Activated T-helper 2 cell treated with anti-CD3 and anti-CD28 coated beads, Interferon-gamma antibody, Interleukin-2, Interleukin-4, amounts not matched to agents 10 μg/mL and 5 μg/mL and 100 μg/mL, durations not matched to agents 14 hours and 24 hours and 36 hours (primary cell): ENCODE measurements at places on chromosomes 1 and 21.
A peak's percentile ranks its signal among the peaks of the same experiment; 100 is the strongest.

DNA sequence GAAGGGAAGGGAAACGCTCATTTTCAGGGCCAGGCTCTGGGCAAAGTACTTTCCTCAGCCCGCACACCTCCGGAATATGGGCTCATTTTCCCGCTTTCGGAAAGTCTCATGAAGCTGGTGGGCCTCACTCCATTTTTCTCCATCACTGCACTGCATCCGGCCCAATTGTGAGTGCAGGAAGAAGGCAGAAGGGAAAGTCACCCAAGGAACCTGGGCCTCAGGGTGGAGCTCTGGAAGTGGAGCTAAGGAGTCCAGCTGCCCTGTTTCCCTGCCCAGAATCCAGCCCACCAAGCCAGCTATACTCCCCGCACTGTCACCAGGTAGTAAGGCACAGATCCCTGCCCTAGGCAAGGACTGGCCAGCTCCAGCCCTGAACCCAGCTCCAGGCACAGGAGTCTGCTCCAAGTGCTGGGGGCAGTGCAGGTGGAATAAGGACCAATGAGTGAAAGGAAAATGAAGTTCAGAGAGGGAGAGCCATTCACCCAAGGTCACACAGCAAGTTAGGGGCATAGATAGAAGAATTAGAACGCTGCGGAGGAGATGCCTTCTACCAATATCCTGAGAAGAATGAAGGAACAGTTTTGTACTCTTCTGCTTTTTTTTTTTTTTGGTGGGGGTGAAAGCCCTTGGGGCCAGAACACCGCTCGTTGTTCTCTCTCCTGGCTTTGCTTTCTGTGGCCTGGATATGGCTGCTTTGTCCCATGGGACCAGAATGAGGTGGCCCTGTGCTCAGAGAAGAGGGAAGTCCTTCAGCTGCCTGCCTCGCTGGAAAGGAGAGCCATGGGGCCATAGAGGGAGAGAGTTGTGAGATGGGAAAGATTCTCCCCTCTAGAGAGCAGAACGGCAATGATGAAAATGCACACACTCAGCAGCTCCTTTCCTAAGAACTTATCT is 10.0 kb downstream of the LRP8 start:
- DNase-seq = no peak

DNA sequence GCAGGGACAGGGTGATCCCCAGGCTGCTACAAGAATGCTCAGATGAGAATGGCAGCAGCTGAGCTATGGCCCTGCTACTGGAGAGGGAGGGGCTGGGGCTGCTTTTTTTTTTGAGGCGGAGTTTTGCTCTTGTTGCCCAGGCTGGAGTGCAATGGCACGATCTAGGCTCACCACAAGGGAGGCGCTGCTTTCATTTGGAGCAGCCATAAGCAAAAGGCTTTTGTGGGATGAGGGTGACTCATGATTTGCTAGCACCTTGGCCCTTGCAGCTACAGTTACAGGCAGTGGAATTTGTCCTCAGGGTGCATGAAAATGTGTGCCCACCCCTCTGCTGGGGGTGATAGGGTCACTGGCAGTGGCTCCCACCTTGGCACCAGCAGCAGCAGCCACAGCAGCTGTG is 32.4 kb upstream of the CYP4A22 start:
- DNase-seq = no peak

DNA sequence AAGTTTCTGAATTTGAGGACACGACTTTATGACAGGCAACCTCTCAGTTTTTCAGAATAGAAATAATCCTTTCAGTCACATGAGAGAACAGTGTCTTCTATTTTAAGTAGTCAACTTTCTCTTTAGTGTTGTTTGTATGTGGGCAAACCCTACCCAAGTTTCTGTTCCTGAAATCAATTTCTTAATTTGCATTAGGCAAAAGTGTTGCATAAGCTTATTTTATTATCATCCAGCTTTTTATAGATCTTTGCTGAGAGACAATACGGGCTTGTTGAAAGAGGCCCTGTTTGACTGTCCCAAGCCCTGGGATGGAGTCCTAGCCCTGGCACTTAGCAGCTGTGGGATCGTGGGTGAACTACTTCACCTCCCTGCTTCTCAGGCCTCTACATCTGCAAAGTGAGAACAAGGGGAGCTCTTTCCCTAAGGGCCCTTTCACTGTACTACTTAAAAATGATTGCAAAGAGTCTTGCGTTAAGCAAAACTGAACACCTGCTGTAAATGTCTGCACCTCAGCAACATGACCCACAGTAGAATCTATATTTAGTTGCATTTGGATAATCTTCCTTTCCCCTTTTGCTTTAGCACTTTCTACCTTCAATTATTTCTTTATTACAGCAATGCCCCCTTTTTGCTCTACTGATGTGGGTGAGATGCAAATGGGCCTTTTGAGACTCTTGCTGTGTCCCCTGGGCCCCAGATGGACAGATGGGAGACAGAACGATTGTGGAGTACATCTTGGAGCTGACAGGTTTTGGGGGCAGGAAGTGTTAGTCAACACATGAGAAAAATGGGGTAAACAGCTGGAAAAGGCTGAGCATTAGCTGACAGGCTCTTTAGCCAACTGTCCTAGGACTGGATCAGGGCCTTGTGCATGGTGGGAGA is 41.0 kb upstream of the SCAF4 start:
- DNase-seq = no peak

DNA sequence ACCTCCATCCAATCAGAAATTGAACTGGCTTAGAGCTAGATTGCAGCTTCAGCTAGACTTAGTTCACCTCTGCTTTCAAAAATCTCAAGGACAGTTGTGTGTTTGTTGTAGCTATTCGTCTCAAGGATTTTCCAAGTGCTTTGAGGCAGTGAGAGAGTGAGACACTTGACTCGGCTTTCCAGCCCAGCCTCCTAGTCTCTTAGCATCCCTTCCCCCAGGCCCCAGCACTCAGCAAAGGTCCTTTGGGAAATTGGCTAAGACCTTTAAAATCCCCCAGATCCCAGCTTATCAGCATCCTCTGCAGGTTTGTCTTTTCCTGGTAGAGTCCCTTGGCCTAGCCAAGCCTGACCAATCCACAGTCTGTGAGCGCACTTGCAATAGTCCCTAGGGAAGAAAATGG is 47.9 kb upstream of the PROX1 start:
- DNase-seq = no peak

- DNase-seq = no peak
Measured at GRCh38 chr1:112540226-112540794, 31.5 kb downstream of the WNT2B start.

- no peak for DNase-seq
Measured at GRCh38 chr1:58732087-58732775, 32.4 kb upstream of the MYSM1 start.

- peak; percentile 41 for DNase-seq
Measured at GRCh38 chr21:34967509-34968289, 81.4 kb downstream of the RUNX1 start.

GRCh38 chr1:116224111-116224510 is 112.9 kb downstream of the MAB21L3 start:
- DNase-seq = no peak

DNA sequence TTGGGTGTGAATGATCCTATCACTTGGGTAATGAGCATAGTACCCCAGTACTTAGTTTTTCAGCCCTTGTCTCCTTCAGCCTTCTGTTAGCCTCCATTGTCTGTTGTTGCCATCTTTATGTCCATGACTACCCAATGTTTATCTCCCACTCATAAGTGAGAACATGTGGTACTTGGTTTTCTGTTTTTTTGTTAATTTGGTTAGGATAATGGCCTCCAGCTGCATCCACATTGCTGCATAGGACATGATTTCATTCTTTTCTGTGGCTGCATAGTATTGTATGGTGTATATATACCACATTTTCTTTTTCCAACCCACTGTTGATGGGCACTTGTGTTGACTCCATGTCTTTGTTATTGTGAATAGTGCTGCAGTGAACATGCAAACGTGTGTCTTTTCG is 39.6 kb upstream of the GPR52 start:
- DNase-seq = no peak

DNA sequence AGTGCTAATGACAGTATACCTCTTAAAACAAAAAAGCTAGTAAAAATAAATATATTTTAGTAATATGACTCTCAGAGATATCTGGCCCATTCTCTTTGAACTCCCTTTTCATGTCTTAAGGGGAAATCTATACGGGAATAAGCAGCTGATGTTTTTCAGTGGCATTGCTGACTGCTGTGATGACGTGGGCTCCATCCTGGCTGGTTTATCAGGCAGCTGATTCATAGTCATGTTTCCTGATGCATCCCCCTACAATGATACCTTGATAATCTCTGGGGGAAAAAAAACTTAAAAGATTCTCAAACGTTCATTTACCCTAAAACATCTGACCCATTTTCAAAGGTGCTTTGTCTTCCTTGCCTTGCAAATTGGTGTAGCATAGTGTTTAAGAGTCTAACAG is 53.8 kb downstream of the ABCA4 start:
- no peak for DNase-seq

DNA sequence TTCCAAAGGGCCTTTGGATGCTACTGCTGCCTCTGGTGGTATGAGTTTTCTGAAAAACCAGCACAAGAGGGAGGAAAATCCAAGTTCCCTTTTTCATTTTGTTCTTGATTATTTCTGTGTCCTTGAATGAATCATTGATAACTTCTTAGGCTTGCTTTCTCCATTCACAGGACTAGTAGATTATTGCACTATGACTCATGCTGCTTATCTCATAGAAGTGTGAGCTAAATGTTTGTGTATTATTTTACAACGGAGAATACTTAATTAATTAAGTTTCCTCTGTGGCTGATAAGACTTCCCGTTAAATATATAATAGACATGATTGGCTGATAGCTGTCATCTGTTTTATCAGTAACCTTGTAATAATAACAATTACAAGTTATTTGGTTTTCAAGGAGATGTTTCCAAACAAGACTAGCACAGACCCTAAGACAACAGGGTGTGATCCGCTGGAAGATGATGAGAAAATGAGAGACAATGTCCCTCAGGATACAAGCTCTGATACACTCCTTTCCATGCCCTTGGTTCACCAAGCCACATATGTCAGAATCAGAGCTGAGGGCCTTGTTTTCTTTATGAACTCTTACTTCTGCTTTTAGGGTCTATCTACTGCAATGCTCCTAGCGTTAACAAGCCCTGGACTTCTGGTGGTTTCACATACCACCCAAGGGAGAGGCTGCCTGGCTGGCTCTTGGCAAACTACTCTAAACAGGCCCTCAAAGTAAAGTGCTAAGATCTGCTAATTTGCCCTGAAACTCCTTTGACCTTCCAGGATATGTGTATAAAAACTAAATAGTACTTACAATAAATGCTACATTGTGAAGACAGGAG is 1078.3 kb downstream of the TTLL7 start:
- DNase-seq = no peak

GRCh38 chr21:38267136-38267755 is 10.5 kb downstream of the KCNJ15 start:
- no peak for DNase-seq

GRCh38 chr1:165344198-165344597 is 12.3 kb downstream of the LMX1A start:
- no peak for DNase-seq

DNA sequence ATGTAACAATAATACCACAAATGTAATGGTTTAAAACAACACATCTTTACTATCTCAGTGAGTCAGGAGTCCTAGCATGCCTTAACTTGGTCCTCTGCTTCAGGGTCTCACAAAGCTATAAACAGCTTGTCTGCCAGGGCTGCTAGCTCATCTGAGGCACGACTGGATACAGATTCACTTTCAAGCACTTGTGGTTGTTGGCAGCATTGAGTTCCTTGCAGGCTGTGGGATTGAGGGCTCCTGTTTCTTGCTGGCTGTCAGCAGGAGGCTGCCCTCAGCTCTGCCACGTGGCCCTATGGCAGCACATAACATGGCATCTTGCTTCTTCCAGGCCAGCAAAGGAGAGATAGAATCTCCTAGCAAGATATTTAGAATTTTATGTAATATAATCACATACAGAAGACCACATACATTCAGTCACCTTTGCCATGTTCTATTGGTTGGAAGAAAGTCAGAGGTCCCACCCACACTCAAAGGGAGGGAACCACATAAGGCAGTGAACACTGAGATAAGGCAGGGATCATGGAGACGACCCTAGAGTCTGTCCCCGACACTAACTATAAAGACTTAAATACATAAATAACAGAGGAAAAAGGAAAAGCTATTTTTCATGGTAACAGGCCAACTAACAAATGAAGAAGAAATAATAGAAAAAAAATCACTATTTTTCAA is 18.9 kb upstream of the IPP start:
- DNase-seq = no peak

DNA sequence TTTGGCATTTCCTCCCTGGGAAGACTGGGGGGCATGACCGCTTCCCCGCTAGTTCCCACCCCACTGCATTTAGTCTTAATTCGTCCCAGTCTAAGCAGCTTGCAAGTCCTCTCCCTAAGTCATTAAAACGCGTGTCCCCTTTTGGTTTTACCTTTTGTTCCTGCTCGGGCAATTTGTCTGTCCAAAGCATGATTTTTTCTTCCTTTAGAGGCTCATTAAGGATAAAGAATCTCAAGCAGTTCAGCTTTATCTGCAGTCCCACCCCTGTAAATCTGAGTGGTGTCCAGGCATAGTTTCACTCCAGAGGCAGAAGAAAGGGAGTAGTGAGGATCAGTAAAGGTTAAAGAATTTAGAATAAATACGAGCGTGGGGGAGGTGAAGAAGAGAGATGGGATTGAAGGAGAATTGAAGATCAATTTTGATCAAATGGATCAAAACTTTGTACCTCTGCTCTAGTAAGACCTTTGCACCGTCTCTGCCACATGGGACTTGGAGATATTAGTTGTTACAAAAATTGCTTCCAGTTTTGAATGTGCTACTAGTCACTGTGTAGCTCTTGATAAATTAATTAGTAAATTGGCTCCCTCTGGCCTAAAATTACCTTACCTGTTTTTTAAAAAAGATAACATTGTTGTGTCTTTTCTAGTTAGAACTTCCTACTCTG is 989 bp upstream of the ETV3 start:
- DNase-seq = no peak

GRCh38 chr1:43970502-43970901 is 692 bp downstream of the DPH2 start:
- DNase-seq = no peak

DNA sequence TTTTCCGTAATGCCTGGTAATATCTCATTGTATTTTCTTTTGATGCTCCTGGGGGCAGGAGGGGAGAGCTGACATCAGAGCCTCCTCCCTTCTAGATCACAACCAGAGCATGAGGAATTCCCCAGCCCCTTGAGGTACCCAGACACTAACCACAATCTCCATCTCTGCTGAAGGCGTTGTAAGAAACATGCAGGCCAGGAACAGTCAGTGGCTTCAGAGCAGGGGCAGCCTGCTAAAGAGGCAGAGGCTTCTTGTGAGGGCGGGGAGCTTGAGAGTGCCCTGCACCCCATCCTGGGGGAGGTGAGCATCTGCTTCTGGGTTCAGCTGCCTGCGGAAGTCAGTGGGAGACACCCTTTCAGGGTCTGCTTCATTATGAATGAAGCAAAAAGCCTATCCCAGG is 19.0 kb downstream of the MAPKAPK2 start:
- DNase-seq = peak; percentile 50

- DNase-seq = no peak
Measured at GRCh38 chr1:37841652-37842051, 17.7 kb downstream of the MTF1 start.

DNA sequence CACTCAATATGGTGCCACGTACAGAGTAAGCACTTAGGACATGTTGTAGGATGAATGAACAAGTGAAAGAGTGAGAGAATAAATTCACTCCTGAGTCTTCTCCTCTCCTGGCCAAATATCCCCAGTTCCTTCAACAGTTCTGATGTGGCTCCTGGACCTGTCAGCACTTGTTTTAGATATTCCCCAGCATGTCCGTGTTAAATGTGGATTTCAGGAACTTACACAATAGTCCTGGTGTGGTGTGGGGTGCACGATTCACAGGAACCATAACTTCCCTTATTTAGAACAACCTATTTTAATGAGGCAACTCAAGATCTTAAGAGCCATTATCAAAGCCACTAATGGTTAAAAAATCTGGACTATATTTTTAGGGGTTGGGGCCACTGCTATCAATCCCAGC is 39.0 kb upstream of the MYSM1 start:
- no peak for DNase-seq

GRCh38 chr1:163178628-163179027 is 24.1 kb downstream of the RGS5 start:
- DNase-seq = no peak
